M059J (cell line): ENCODE measurements at places on chromosomes 5 and 9. TPM values are rescaled to one million over a fixed set of nuclear protein-coding genes. Genes with fewer than 3 reads are reported as not detected.

The OR1N2 gene
- total RNA-seq = not detected in 2 replicates

- DNase-seq = peak; percentile 19
These were observed 81.8 kb upstream of the LMNB1 start for GRCh38 chr5:126695091-126695490.

GRCh38 chr9:129898185-129898584 is 62.9 kb downstream of the USP20 start:
- peak; percentile 24 for DNase-seq

DNA sequence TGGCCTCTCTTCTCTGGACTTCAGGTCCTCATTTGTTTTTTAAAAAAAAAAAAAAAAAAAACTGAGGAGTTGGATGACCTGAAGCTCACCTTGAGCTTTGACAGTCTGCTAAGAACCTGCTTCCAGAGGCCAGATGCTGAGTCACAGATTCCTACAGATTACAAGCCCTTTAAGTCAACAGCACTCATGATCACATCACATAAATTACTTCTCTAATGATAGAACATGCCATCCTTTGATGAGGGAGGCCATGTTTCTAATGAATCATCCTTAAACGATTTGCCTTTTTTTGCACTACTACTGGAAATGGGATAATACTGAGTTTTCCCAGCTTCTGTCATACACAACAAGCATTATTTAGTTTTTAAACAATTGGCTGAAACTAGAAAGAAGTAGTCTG is 34.2 kb upstream of the MYOT start:
- peak; percentile 97 for DNase-seq

DNA sequence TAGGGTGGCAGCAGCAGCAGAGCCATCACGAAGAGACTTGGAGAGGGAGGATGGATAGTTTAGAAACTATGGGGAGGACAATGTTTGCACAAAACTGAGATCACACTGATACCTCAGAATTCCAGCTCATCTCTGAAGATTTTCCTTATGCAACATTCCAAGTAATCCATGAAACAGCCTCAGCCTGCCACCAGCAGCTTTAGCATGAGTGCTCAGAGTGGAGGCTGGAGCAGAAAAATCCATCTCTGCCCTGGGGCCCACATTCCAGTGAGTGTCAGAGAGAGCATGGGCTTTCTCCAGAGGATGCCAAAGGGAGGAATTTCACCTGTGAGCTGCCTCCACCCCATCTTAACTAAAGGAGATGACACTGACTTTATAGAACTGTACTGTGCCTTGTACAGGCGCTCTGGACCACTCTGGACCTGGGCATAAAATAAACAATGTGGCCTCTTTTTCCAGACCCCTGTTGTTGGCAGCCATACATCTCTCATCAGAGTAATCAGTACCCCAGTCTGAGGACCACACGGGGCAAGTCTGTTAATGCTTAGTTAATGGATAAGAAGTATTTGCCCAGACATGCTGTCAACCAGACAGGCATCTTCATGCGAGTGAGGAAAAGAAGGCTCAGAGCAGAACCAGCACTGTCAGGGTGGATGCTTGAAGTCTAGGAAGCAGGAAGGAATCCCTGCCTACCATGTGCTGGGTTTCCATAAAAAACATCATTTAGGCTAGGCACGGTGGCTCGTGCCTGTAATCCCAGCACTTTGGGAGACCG is 440.9 kb downstream of the ENC1 start:
- peak; percentile 63 for DNase-seq

GRCh38 chr5:16304846-16305245 is 125.3 kb upstream of the MARCHF11 start:
- peak; percentile 75 for DNase-seq

- DNase-seq = peak; percentile 90
These were observed 5.2 kb upstream of the RPL26L1 start for GRCh38 chr5:172953776-172954675.

DNA sequence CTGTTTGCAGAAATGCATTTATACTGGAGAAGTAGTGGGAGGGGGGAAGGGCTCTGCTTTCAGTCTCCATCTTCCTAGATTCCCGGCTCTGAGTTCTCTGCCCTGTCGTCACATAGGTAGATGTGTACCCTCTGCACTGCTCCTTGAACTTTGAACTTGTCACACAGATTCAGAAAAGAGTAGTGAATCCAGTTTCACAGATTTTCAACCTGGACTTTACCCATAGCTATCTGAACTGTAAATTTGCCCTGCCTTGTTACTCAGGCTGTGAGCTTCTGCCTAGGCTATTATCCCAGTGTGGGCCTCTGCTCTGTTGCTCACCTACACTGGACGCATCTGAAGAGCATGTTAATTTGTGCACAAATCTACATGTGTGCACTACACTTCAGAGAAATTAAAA is 12.8 kb upstream of the C9orf152 start:
- no peak for DNase-seq

GRCh38 chr5:67194166-67194565 is 2.4 kb downstream of the CD180 start:
- no peak for DNase-seq

The MYOT gene
- total RNA-seq = not detected in 2 replicates

The OLFM1 gene
- total RNA-seq = 0.42 TPM in 1 of 2 replicates, not detected in the other

- DNase-seq = no peak
These were observed 444.5 kb downstream of the CTNND2 start for GRCh38 chr5:11459716-11460115.

DNA sequence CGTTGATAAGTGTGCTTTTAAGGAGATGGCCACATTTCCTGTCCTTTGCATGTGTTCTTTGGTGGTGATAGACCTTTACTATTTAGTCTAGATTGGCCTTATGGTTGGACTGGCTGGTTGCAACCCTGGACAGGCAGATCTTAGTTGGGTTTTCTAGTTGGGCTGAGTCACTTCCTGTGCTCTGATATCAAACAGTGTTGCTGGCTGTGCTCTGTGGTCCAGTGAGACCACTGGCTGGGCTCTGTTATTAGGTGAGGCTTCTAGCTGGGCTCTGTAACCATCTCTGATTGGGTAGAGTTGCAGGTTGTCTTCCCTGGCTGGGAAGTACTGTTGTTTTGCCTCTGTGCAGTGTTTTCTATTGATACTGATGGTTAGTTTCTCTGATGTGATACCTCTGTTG is 432.5 kb downstream of the LRRC70 start:
- DNase-seq = peak; percentile 0

The LRRC14B gene
- not detected in 2 replicates for total RNA-seq

DNA sequence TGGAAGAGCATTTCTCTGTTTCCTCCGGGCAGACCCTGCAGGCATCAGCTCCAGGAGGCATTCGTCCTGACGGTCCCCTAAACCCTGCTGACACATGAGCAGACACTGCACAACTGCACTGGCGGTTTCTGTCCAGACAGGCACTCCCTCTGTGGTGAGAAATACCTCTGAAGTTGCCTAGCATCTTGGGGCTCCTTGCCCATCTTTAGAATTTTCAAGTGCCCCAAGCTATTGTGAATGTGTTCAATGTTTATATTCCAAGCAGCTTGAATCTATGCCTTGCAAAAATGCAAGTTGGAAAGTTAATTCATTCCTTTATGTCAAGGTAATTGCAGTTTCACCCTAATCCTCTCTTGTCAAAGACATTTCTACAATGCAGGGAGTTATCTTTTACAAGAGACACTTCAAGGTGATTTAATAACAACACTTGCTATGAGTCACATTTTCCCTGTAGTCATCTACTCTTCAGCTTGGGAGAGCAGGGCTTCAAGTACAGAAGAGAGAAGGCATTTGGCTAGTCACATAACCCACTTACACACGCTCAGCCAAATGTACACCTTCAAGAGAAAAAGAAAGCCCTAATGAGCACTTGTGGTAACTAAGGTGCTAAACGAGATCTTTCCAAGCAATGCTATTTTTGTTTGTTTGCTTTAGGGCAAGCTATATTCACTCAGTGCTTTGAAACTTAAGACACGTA is 302.5 kb downstream of the MLLT3 start:
- DNase-seq = peak; percentile 95

GRCh38 chr9:37542895-37543294 is 33.3 kb downstream of the FBXO10 start:
- DNase-seq = peak; percentile 60

The LOX gene
- total RNA-seq = 20.9 and 37.7 TPM in 2 replicates

- DNase-seq = no peak
These were observed 151.5 kb downstream of the SV2C start for GRCh38 chr5:76234665-76235064.

The OR13C8 gene
- not detected in 2 replicates for total RNA-seq

DNA sequence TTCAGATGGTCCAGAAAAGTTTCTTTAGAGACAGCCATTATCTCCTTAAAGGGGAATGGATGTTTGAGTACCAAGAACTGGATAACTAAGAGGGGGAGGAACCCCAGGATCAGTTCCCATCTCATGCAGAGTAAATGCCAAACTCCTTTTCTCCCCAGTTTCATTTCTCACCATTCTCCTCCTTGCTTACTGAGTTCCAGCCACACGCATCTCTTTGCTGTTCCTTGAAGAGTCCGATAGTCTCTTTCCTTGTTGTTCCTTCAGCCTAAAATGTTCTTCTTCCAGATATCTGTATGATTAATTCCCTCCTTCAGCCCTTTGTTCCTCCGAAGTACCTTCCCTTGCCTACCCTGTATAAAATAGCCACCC is 30.0 kb downstream of the KDM4C start:
- DNase-seq = peak; percentile 7

DNA sequence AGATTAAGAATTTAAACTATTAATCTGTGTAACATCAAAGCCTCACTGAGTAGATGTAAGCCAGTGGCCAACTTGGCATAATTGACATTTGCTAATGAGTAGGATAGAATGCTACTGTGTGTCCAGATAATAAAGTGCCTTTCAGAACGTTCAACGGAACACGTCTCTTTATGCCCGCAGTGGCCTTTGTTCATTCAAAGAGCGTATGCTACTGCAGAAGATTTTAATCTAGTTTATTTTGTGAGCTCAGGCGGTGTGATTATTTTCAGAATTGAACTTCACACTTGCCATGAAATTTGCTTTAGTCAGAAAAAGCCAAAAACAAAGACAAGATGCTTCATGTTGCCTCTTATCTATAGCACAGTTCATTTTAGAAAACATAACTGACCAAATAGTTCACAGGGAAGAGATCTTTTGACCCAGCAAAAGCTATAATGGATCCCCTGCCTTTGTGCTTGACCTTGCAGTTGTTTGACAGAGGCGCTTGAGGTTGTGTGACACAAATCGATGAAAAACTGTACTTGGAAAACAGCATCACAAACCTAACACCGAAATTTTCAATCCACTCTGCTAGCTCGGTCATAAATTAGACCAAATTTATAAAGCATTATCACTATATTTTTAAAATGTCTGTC is 530.9 kb upstream of the TYRP1 start:
- DNase-seq = no peak

The ADCY2 gene
- not detected in 2 replicates for total RNA-seq

The PCA3 gene
- not detected in 2 replicates for total RNA-seq

GRCh38 chr9:131667576-131667975 is 72.3 kb downstream of the RAPGEF1 start:
- peak; percentile 30 for DNase-seq

The DEPDC1B gene
- 15.9 and 27.3 TPM in 2 replicates for total RNA-seq

GRCh38 chr5:74064225-74064624 is 438.2 kb downstream of the ARHGEF28 start:
- peak; percentile 14 for DNase-seq
